Spinal cord (tissue), 10 donors: ENCODE measurements at places on chromosomes 11 and 22. TPM values are rescaled to one million over a fixed set of nuclear protein-coding genes. Genes with fewer than 3 reads are reported as not detected.

- H3K27me3 ChIP-seq: no peaks in the 10 kb centered on the region
- DNase-seq: no peak
- H3K27ac ChIP-seq: no peak overlapping the region
- H3K4me1 ChIP-seq: peaks cover 25% of the 10 kb centered on the region
- H3K36me3 ChIP-seq: no peaks in the 10 kb centered on the region
Measured at GRCh38 chr11:132254906-132255305, 884.5 kb downstream of the NTM start.

- H3K27ac ChIP-seq: no peak overlapping the region
- no peak for DNase-seq
- no peaks in the 10 kb centered on the region for H3K27me3 ChIP-seq
- no peak overlapping the region for H3K4me3 ChIP-seq
- no peaks in the 10 kb centered on the region for H3K36me3 ChIP-seq
- no peaks in the 10 kb centered on the region for H3K4me1 ChIP-seq
Measured at GRCh38 chr11:13834463-13834862, 128.1 kb upstream of the SPON1 start.

DNA sequence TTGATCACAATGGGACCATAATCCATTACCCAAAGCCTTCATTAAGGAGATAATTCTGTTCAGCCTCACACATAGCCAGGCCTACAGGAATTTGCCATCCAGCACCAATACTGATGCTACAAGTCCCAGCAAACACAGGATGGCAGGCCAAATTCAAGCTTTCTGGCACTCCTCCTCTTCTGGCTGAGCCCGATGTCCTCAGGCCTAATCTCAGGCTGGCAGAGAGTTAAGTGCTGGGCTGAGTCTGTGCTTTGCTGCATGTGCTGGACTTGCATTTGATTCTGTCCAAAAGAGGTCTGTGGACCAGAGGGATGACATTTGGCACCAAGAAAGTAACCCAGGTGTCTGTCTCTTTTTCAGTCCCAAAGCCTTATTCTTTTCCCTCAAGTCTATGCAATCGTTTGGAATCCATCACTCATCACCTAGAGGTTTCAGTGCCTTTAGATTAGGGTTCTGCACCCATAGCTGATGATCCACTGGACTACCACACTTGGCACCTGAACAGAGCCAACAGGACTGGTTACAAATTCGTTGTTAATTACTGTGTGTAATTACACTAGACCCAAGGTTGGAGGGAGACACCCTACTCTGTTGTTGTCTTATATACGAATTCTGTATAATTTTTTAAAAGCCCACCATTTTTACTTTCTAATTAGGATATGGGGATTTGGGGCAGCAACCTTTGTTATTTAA lies 19.4 kb upstream of the LIN7C start:
- H3K4me3 ChIP-seq: no peak overlapping the region
- H3K27ac ChIP-seq: no peak overlapping the region
- no peak for DNase-seq

GRCh38 chr11:116059919-116060318 lies 555.7 kb upstream of the CADM1 start:
- peaks cover 14% of the 10 kb centered on the region for H3K4me1 ChIP-seq
- H3K27me3 ChIP-seq: peaks cover 2% of the 10 kb centered on the region
- DNase-seq: no peak
- H3K4me3 ChIP-seq: no peak overlapping the region
- no peak overlapping the region for H3K27ac ChIP-seq

DNA sequence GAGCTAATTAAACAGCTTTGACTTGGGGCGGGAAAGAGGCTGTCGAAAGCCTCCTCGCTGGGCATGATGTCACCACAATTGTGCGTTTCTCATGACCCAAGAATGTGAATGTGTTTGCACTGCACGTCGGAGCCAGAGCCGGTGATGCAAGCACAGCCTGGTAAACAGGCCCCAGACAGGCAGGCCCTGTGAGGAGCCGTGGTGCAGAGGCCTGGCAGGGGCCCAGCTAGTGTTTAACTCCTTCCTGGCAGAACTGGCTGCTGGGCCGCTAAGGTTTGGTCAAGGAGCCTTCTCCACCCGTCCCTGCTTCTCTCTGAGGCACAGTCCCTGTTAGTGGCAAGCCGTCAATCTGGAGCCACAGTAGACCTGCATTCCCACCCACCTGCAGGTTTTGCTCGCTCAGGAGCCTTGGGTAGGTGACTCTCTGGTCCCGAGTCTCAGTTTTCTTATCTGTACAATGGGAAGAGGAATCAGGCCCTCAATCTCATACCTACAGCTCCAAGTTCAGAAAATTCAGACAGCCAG lies 25.4 kb upstream of the SMTN start:
- H3K27me3 ChIP-seq: no peaks in the 10 kb centered on the region
- H3K4me3 ChIP-seq: no peak overlapping the region
- peak overlapping the region; percentile 70 for H3K27ac ChIP-seq
- no peaks in the 10 kb centered on the region for H3K36me3 ChIP-seq
- peak; percentile 31 for DNase-seq

DNA sequence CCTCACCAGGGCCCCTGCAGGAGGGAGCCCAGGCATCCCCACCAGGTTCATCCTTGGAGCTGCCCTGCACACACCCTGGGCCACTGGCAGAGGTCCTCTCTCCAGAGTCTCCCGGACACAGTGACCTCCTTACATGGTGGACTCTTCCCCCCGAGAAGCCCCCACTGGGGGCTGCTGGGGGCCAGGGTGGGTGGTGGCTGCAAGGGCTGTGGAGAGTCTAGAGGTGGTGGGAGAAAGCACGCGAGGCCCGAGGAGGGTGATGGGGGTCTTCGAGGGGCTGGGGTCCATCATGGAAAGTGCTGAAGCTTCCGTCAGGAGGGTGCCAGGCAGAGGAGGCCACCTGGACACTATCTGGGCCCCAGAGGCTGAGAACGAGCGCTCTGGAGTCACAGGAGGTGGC lies 17.6 kb downstream of the PGA5 start:
- DNase-seq: no peak
- H3K4me3 ChIP-seq: no peak overlapping the region
- H3K36me3 ChIP-seq: peaks cover 31% of the 10 kb centered on the region
- H3K27ac ChIP-seq: no peak overlapping the region
- H3K27me3 ChIP-seq: no peaks in the 10 kb centered on the region

- DNase-seq: no peak
- no peaks in the 10 kb centered on the region for H3K36me3 ChIP-seq
- H3K27me3 ChIP-seq: no peaks in the 10 kb centered on the region
- H3K4me3 ChIP-seq: no peak overlapping the region
Measured at GRCh38 chr11:73542175-73542574, 55.7 kb downstream of the FAM168A start.

- peaks cover 4% of the 10 kb centered on the region for H3K27me3 ChIP-seq
- H3K4me3 ChIP-seq: no peak overlapping the region
- peaks cover 35% of the 10 kb centered on the region for H3K4me1 ChIP-seq
- H3K36me3 ChIP-seq: peaks cover 56% of the 10 kb centered on the region
- no peak for DNase-seq
Measured at GRCh38 chr22:29300807-29301601, 5.4 kb upstream of the GAS2L1 start.

DNA sequence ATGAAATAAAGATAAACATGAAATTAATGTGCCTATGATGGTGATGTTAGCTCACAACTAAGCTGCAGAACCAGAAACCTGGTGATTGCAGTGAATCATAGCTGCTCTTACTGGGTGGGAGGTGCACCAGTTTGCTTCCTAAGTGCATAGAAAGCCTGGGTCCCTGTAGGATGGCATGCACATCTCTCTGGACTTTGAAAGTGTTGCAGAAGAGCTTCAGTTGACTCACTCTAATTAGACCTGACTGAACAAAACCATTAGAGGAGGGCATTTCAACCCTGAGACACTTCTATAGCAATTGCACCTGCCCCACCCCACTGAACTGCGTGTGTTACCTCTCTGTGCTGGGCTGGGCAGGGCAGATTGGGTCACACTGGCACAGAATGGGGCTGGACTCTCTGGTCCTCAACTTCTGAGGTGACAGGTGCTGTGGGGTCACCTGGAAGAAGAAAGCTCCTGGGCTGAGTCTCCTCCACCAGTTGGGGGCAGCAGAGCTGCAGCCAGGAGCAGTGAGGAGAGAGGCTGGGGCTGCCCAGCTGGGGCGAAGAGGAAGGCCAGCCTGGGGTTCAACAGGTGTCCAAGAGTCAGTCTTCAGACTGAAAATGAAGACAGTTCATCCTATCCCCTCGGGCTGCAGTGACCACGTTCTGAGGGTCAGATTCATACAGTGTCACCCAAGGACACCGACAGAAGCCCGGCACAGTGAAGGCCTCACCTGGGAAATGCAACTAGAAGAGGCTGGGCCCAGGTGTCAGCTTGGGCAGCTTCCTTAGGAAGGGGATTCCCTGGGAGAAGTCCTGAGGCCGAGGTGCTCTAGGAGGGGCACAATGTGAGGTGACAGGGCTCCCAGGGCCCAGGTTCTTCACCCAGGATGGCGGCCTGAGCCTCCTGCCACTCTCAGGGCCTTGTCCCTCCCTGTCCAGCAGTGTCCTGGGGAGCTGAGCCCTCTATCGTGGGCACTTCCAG lies 58.1 kb downstream of the GGTLC2 start:
- no peaks in the 10 kb centered on the region for H3K4me1 ChIP-seq
- H3K36me3 ChIP-seq: no peaks in the 10 kb centered on the region
- H3K4me3 ChIP-seq: no peak overlapping the region
- no peak for DNase-seq
- no peaks in the 10 kb centered on the region for H3K27me3 ChIP-seq

DNA sequence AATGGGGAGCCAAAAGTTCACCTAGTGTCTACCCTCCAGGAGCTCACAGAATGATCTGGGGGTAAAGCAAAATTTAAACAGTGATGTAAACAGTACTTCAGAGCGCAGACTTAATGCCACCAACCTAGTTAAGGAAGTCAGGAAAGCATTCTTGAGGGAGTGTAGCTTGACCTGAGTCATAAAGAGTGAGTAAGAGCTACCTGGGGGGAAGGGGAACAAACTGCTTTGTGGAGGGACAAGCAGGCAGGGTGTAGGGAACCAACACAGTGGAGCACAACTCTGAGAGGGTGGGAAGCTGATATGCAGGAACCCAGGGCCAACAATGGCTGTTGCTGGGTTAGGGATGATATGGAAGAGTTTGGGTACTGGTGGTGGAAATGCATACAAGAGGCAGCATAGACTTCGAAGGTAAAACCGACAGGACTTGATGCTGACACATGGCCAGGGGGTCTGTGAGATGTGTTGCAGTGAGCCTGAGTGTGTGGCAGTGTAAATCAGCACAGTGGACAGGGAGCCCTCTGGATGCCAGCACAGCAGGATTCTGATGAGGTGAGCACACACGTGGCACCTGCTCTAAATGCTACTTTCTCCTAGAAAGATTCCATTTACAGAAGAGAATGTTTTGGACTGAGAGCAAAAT lies 58.3 kb upstream of the CYP2D6 start:
- no peak overlapping the region for H3K4me3 ChIP-seq
- H3K36me3 ChIP-seq: no peaks in the 10 kb centered on the region
- no peaks in the 10 kb centered on the region for H3K4me1 ChIP-seq
- no peaks in the 10 kb centered on the region for H3K27me3 ChIP-seq
- H3K27ac ChIP-seq: no peak overlapping the region

DNA sequence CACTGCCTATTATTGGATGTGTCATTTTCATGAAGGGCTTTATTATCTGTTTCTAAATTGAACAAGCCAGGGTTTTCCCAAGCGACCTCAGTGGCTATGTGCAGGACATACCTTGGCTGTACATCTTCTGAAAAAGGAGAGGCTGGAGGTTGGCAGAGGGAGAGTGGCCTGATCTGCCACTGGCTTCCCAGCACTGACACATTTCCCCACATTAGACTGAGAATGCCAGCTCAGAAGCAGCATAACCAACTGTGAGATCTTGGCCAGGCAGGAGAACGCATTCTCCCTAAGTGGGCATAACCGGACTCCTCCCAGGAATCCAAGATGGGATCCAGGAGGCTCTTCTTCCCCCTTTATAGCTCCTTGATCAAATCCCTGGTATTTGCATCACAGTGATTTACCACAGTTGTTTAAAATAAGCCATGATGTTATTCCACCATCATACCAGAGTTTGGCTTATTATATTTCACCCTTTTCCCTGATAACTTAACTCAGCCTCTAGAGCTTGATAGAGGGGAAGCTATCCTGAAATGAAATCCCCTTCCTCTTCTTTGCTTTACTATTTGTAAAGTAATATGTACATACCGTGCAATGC lies 33.8 kb downstream of the AMOTL1 start:
- no peak overlapping the region for H3K4me3 ChIP-seq
- H3K4me1 ChIP-seq: peaks cover 16% of the 10 kb centered on the region
- no peaks in the 10 kb centered on the region for H3K27me3 ChIP-seq

GRCh38 chr11:88428959-88429358 lies 91.4 kb upstream of the CTSC start:
- no peaks in the 10 kb centered on the region for H3K36me3 ChIP-seq
- no peak overlapping the region for H3K27ac ChIP-seq
- no peaks in the 10 kb centered on the region for H3K4me1 ChIP-seq

DNA sequence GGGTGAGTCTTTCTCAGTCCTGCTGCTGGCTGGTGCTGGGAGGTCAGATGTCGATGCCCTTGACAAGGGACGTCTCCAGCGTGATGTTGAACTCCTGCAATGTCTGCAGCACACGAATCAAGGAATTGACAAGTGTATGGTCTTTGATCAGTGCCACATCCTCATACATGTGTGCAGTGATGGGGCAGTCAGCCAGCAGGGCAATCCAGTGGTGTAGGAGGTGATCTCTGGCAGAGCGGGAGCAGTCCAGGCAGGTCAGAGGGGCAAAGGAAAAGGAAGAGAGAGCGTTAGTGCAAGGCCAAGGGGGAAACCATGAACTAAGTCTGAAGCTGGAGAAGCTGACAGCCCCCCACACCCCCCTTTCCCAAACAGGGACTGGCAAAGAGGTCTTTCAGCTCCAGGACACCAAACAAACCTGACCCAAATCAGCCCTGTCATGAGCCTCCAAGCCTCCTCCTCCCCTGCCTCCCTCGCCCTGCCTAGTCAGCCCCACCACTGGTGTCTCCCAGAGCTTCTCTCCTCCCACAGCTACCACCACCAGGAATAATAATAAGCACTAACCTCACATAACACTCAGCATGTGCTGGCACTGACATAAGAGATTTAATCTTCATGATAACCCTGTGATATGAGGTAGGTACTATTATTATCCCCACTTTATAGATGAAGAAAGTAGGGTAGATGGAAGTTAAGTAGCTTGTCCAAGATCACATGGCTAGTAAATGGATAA lies 48.4 kb upstream of the SCUBE2 start:
- no peaks in the 10 kb centered on the region for H3K27me3 ChIP-seq
- peaks cover 33% of the 10 kb centered on the region for H3K4me1 ChIP-seq
- H3K27ac ChIP-seq: peak overlapping the region; percentile 70
- DNase-seq: no peak
- H3K4me3 ChIP-seq: no peak overlapping the region
- peaks cover 68% of the 10 kb centered on the region for H3K36me3 ChIP-seq

- no peak overlapping the region for H3K4me3 ChIP-seq
- peaks cover 6% of the 10 kb centered on the region for H3K27me3 ChIP-seq
- no peak overlapping the region for H3K27ac ChIP-seq
- no peak for DNase-seq
- H3K4me1 ChIP-seq: peaks cover 19% of the 10 kb centered on the region
Measured at GRCh38 chr11:64848826-64849597, 4.6 kb upstream of the CDC42BPG start.

- no peak overlapping the region for H3K27ac ChIP-seq
- H3K4me3 ChIP-seq: no peak overlapping the region
- peaks cover 3% of the 10 kb centered on the region for H3K36me3 ChIP-seq
- no peaks in the 10 kb centered on the region for H3K27me3 ChIP-seq
- peak; percentile 82 for DNase-seq
Measured at GRCh38 chr11:74702383-74703007, 28.7 kb downstream of the CHRDL2 start.

The OLFML1 gene
- 34.9 TPM for total RNA-seq

The RFPL2 gene
- total RNA-seq: 1.8 TPM

The GRM5 gene
- 104 TPM for total RNA-seq

The XKR3 gene
- 0.10 TPM for total RNA-seq

The TRIM51 gene
- not detected for total RNA-seq

The TEX54 gene
- total RNA-seq: not detected

The KRTAP5-11 gene
- total RNA-seq: not detected
